Stimulated activated CD8-positive, alpha-beta memory T cell treated with anti-CD3 and anti-CD28 coated beads, Interleukin-12 subunit alpha, Interleukin-12 subunit beta, amount 100 ng/mL, for 4 hours (primary cell): ENCODE measurements at places on chromosomes 7 and 10.

DNA sequence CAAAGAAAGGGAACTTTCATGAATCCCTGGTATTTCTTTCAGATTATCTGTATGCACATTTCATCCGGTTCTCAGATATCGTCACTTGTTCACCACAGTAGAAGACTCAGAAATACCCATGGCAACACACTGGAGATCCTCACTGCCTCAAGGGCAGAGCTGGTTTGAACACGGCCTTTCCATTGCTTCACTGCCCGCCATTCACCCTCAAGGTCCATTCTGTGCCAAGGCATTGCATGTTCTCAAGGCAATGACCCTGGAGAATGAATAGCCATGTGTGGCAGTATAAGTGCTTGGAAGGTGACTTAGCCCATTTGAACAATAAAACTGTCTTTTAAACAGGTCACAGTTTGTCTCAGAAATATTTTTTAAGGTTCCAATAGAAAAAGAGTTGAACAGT, 606.5 kb downstream of the IPMK start:
- no peak for DNase-seq

DNA sequence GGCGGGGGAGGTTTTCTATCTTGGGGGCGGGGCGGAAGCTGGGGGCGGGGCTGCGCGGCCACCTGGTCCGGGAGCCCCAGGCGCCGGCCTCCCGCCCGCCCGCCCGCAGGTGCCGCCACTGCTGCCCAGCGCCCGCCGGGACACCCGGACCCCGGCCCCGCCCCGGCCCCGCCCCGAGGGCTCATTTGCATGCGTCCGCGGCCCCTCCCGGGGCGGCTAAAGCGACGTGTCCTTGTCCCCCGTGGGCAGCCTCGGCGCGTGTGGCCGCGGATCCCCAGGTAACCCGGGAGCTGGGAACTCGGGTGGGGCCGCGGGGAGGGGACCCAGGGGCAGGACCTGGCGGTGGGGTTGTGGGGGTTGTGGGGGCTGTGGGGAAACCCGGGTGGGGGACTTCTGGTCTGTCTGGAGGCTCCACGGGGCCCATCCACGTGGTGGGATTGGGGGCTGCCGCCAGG, at the start of gene BHLHA15:
BHLHA15 (plus strand) TSS at position 219 of the 455 bp plus-strand sequence. CDS start 871 bp downstream, outside the sequence.
- no peak for DNase-seq

DNA sequence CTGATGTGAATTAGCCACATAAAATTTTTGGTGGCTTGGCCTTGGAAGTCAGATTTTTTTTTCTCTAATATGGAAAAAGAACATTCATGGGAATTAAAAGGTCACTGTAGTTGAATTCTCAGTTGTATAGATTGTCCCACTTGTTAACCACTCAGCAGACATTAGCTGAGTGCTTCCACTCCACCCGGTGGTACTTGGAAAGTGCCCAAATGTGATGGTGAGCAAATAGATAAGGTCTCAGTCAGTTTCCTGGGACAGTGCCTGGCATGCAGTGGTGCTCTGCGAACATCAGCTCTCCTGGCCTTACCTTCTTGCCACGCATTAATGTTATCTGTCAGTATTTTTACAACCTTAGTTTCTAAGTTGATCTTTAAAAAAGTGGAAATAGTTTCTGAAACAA, 1.4 kb downstream of the ATP5F1C start:
- no peak for DNase-seq

- no peak for DNase-seq
Measured at GRCh38 chr10:103812432-103812831, 42.9 kb downstream of the SH3PXD2A start.

GRCh38 chr7:24339575-24339974, 55.6 kb downstream of the NPY start:
- DNase-seq: no peak

GRCh38 chr7:129126314-129126713, 18.2 kb upstream of the TSPAN33 start:
- DNase-seq: no peak

DNA sequence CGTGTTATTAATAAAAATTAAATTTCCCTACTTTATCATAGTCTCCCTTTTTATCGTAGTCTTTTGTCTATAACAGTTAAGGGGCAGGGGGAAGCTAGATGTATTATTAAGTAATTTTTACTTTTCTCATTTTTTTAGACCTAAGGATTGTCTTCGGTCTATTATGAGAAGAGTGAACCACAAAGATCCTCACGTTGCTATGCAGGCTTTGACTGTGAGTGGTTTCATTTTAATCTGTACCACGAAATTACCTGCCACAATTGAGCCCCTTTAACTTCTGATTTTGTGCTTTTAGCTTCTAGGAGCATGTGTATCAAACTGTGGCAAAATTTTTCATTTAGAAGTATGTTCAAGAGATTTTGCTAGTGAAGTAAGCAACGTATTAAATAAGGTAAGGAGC, 40.6 kb downstream of the STAM start:
- no peak for DNase-seq

DNA sequence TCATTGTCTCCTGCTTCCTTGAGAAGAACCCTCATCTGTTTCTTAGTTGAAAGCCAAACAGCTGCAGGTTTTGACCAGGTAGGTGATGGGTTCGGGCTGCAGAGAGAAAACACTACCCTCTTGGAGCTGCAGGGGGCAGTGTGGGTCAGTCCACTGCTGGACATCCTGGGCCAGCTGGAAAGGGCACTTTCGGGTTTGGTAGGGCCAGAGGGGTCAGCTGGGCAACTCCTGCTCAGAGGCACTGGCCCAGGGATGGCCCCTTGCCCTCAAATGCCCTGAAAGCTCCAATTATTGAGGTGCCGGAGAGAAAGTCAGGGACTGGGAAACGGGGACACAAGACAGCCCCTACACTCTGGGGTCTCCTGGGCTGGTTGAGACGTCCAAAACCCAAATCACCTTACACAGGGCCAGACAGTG, 90.7 kb downstream of the MKI67 start:
- DNase-seq: peak; percentile 40

DNA sequence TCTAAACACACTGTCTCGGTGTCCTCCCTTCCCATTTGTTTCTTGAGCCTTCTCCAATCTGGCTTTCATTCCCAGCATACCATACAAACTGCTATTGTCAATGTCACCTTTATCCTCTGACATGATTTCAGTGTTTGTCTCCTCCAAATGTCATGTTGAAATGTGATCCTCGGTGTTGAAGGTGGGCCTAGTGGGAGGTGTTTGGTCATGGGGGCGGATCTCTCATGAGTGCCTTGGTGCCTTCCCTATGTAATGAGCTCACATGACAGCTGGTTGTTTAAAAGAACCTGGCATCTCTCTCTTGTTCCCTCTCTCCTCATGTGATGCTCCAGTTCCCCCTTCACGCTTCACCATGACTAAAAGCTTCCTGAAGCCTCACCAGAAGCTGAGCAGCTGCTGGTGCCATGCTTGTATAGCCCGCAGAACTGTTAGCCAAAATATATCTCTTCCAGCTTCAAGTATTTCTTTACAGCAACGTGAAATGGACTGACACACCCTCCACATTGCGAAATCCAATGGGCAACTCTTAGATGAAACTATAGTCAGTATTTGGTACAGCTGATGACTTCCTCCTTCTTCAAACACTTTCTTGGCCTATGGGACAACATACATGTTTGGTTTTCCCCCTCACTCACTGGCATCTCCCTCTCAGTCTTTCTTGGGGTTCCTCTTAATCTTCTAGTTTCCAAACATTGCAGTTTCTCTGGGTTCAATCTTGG, 27.8 kb downstream of the RNLS start:
- no peak for DNase-seq

DNA sequence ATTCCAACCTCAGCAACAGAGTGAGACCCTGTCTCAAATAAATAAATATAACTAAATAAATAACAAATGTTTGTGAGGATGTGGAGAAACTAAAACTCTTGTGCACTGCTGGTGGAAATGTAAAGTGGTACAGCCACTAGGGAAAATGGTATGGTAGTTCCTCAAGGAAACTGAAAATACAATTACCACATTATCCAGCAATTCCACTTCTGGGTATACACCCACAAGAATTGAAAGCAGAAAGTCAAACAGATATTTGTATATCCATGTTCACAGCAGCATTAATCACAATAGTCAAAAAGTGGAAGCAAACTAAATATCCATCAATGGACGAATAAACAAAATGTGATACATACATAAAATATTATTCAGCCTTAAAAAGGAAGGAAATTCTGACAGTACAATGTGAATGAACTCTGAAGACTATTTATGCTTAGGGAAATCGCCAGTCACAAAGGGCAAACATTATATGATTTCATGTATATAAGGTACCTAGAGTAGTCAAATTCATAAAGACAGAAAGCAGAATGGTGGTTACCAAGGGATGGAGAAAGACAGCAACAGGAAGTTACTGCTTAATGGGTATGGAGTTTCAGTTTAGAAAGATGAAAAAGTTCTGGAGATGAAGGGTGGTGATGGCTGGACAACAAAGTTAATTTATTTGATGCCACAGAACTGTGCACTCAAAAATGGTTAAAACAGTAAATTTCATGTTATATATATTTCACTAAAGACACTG, 9.8 kb downstream of the ARHGAP12 start:
- DNase-seq: no peak

DNA sequence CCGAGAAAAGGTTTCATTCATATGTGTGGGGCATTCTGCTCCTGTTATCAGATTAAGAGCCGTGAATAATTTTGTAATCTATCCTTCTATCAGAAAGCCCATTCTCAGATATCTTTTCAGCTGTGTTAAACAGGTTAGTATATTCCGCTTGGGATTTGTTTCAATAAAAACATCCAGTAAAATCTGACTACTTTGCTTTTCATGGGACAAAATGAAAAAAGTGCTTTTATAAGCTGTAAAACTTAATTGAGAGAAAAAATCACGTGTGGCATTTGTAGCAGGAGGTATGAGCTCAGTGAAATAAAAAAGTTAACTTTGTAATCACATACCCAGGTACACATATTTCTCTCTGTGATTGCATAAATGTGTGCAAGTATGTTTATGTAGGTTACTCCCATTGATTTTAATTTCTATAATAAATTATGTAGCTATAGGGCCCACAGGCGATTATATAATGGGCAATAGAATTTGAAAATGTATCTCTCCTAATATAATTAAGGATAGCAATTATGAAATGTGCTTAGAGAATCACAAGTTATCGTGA, 3.9 kb downstream of the MET start:
- no peak for DNase-seq

- DNase-seq: no peak
Measured at GRCh38 chr10:13560597-13560996, 26.2 kb upstream of the PRPF18 start.

GRCh38 chr10:94757916-94758315, 4.6 kb upstream of the CYP2C19 start:
- DNase-seq: no peak

DNA sequence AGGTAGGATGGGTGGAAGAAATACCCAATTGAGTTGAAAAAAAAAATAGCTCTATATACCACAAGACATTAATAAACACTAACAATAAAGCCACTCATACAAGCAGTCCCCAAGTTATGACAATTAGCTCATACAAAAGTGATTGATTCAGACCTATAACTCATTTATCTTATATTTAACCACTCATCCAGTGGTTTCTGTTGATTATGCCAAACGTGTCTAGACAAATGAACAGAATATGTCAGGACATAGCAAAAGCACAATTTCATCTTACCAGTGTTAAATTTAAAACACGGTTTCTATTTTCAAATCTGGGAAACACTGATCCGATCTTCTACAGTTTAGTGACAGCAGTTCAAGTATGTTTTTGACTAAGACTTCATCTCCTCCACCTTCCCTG, 17.0 kb downstream of the ABI1 start:
- no peak for DNase-seq

DNA sequence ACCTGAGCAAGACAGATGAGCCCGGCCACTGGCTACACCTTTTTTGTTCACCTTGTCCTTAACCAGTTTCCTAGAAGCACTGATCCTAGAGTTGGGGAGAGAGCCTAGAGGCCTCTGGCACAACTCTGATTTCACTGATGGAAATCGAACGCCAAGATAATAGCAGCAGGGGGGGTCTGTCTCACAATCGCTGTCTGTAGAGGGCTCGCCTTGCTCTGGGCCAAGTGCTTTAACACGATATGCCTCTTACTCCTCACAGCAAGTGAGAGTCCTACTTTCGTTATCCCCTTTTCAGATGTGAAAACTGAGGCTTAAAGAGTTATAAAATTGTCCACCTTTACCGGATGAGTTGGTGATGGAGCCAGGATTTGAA, 472 bp downstream of the RASSF4 start:
- DNase-seq: no peak

DNA sequence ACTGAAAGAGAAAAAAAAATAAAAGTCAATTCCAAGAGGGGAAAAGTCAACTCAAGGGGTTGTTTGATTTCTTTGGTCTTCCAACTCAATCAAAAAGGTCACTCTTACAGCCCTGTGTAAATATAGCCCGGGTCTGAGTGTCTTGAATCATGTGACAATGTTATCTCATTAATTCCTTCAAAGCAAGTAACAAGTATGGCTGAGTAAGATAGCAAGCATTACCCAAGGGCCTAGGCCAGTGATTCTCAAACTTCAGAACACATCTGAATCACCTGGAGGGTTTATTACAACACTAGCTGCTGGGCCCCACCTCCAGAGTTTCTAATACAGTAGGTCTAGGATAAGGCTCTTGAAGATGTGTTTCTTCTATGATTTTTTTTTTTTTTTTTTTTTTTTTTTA, 125.0 kb downstream of the PRLHR start:
- no peak for DNase-seq

GRCh38 chr10:13859979-13860654, 273.4 kb downstream of the PRPF18 start:
- DNase-seq: no peak

DNA sequence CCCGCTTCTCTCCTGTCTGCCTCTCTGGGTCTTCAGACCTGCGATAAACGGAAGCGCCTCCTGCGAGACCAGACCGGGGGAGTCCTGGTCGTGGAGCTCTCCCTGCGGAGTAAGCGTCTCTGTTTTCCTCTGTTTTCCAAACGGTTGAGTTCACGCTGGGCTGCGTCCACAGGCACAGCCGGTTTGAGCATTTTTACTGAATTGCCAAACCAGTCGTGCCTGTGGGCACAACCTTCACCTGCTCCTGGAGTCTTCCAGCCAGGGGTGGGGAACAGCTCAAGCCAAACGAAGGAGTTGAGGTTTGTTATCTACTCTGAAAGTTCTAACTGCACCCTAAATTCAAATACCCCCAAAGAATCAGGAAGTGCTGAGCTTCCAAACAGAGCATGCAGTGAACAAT, 16.3 kb downstream of the TECTB start:
- no peak for DNase-seq

GRCh38 chr10:28470873-28471651, 61.9 kb upstream of the WAC start:
- no peak for DNase-seq

- DNase-seq: no peak
Measured at GRCh38 chr10:27741173-27742091, 4.2 kb downstream of the MKX start.
